ENCODE measurements at places on chromosomes 11 and 22.

DNA sequence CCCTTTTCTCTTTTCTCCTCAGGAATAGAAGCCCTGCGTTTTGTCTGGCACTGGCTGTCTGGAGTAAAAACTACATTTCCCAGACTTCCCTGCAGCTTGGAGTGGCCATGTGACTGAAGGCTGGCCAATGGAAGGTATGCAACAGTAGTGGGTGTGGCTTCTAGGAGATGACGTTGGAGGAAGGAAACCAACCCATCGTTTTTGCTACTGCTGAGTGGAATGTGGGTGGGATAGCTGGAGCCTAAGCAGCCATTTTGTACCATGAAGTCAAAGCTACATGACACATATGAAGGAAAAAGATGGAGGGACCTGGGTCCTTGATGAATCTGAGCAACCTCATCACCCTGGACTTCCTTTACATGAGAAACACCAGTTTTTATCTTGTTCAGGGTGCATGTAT lies 19.6 kb downstream of the FGF3 start:
- H3K4me1 ChIP-seq, result peaks cover 4% of the 10 kb centered on the region
- no peak overlapping the region for H3K27ac ChIP-seq
- no peaks in the 10 kb centered on the region for H3K36me3 ChIP-seq
- no peak overlapping the region for H3K4me3 ChIP-seq
- peaks cover 5% of the 10 kb centered on the region for H3K27me3 ChIP-seq

DNA sequence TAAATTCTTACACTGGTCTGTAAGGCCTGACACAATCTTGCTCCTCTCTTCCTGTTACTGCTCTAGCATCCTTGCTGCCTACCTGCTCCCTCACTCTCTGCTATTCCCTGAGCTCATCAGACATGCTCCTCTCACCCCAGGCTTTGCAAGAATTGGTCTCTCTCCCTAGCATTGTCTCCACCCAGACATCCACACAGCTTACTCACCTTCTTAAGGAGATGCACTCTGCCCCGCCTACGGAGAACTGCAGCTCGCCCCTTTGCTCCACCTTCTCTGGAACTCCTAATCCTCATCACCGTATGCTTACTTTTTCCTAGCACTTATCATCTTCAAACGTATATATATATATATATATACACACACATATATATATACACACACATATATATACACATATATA lies 23.3 kb upstream of the TMPRSS5 start:
- H3K27me3 ChIP-seq, result no peaks in the 10 kb centered on the region
- peaks cover 31% of the 10 kb centered on the region for H3K36me3 ChIP-seq
- no peak overlapping the region for H3K27ac ChIP-seq
- no peak for DNase-seq
- H3K4me3 ChIP-seq, result no peak overlapping the region
- no peaks in the 10 kb centered on the region for H3K4me1 ChIP-seq

GRCh38 chr22:44938886-44939285 lies 70.9 kb downstream of the PHF21B start:
- peaks cover 54% of the 10 kb centered on the region for H3K27me3 ChIP-seq
- H3K36me3 ChIP-seq, result no peaks in the 10 kb centered on the region
- no peak for DNase-seq
- no peak overlapping the region for H3K4me3 ChIP-seq
- H3K27ac ChIP-seq, result no peak overlapping the region

DNA sequence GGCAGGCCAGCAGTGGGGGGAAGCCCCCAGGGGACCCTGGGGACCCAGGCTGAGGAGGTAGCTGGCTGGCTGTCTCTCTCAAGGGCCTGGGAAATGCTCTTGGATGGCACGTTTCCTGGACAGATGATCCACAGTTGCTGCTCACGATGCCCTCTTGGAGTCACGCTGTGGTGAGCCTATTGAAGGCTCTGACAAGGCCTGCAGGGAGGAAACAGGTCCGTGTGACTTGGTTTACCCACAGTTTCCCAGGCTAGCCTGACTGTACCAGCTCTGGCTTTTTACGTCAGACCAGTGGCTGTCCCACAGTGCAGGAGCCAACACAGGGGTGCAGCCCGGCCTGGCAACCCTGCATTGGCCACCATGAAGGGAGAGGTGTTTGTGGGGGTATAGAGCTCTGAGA lies 29.2 kb upstream of the PPARA start:
- H3K4me1 ChIP-seq, result peaks cover 28% of the 10 kb centered on the region
- no peak overlapping the region for H3K27ac ChIP-seq
- no peaks in the 10 kb centered on the region for H3K27me3 ChIP-seq
- H3K36me3 ChIP-seq, result no peaks in the 10 kb centered on the region
- no peak for DNase-seq
